DMS79 treated with DMSO at 0.1 percent for 48 hours (cell line): ENCODE measurements at places on chromosomes 4 and X.
A peak's percentile ranks its signal among the peaks of the same experiment; 100 is the strongest.

GRCh38 chrX:49270249-49270921, 792 bp downstream of the PPP1R3F start:
- no peak for DNase-seq

- DNase-seq = no peak
These were observed 42.9 kb downstream of the RBM47 start for GRCh38 chr4:40586729-40587128.

- DNase-seq = no peak
These were observed 29.7 kb downstream of the SYNPO2 start for GRCh38 chr4:118918388-118918787.

DNA sequence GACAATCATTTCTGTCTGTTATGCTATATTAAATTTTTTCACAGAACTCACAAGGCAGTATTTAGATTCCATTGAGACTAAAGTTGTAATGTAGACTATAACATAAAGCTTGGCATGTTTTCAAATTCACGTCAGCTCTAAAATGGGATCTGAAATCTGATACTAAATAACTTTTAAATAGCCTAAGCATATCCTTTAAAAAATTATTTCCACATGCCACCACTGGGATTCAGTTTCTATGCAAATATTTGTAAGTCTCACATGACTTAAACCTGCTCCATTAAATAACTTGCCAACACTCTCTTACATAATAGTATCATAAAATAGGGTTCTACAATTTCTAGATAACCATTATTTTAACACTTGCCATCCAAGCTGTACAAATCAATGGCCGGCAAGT, 32.4 kb downstream of the KLHL8 start:
- DNase-seq = peak; percentile 4

- DNase-seq = no peak
These were observed 106.3 kb downstream of the TRAPPC11 start for GRCh38 chr4:183765251-183765911.

GRCh38 chr4:13722649-13723048, 95.1 kb upstream of the BOD1L1 start:
- no peak for DNase-seq

DNA sequence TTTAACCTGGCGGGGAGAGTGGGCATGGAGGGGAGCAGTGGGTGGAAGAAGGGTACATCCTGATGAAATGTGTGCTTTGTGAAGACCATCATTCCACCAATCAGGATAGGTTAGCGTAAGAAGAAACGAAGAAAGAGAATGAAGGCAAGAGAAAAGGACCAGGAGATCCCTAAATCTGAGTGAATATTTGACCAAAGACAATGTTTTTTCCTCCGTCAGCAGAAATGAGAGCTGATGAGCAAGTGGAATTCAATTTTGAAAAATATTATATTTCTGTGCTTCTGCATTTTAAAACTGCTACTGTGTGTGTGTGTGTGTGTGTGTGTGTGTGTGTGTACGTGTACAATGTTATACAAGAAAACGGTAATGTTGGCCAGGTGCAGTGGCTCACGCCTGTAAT, 58.3 kb upstream of the NOCT start:
- no peak for DNase-seq

DNA sequence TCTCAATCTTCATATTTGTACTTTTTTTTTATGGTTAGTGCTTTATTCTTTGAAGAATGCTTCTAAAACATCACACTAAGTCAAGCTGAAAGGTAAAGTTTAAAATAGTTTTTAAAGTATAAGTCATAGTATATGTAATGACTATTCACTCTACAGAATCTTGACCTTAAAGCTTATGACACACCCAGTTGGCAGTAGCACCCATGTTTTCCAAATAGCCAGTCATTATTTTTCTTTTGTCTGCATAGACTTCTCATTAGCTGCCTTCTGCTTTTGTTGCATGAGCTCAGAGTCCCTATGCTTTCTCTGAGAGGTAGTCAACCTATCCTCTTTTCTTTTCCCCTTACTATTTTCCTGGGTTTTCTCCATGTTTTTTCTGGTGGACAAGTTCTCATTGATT, 231.5 kb downstream of the PCDH18 start:
- DNase-seq = no peak

GRCh38 chr4:173252024-173252935, 81.9 kb downstream of the HMGB2 start:
- DNase-seq = peak; percentile 16

DNA sequence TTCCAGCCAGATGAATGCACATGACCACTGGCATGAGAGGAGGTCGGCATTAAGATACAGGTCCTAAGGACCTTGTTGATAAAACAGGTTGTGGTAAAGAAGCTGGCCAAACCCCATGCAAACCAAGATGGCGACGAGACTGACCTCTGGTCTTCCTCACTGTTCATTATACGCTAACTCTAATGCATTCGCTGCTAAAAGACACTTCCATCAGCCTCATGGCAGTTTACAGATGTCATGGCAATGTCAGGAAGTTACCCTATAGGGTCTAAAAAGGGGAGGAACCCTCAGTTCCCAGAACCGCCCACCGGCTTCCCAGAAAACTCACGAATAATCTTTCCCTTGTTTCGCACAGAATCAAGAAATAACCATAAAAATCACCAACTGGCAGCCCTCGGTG, 182.4 kb downstream of the DHRSX start:
- DNase-seq = no peak

DNA sequence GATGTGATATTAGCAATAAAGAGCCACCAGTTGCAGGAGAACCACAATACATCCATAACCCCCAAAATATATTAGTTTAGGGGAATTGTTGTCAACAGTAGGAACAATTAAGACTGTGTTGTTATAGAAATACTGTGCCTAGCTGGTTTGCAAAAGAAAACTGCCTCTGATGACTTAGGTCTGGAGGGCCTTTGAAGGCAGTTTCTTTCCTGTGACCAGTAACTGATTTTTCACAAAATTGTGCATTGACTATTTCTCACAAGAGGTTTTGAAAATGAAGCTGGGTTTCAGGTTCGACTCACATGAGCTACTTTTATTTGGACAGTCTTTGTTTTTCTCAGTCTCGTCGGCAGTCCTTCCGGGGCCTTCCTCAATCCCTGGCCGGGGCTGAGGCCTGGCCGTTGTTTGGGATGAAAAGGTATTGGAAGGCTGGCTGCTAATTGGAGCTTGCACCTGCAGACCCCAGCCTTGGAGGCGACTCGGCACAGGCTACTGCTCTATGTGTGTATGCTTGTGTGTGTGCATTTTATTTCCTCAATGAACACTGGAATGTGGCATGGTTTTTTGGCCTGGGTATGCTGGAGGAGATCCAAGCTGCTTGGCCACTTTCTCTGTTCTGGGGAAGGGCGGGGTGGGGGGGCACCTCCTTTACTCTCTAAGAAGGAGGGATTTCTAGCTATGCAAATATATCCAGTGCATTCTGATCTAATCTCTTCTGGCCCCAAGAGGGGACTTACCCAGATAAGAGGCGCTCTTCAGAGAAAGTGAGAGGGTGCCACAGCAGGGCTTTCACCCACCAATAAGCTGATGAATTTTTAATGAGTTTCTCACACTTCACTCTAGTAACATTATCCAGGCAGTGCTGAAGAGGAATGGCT, 49.5 kb upstream of the LNX1 start:
- DNase-seq = peak; percentile 90

DNA sequence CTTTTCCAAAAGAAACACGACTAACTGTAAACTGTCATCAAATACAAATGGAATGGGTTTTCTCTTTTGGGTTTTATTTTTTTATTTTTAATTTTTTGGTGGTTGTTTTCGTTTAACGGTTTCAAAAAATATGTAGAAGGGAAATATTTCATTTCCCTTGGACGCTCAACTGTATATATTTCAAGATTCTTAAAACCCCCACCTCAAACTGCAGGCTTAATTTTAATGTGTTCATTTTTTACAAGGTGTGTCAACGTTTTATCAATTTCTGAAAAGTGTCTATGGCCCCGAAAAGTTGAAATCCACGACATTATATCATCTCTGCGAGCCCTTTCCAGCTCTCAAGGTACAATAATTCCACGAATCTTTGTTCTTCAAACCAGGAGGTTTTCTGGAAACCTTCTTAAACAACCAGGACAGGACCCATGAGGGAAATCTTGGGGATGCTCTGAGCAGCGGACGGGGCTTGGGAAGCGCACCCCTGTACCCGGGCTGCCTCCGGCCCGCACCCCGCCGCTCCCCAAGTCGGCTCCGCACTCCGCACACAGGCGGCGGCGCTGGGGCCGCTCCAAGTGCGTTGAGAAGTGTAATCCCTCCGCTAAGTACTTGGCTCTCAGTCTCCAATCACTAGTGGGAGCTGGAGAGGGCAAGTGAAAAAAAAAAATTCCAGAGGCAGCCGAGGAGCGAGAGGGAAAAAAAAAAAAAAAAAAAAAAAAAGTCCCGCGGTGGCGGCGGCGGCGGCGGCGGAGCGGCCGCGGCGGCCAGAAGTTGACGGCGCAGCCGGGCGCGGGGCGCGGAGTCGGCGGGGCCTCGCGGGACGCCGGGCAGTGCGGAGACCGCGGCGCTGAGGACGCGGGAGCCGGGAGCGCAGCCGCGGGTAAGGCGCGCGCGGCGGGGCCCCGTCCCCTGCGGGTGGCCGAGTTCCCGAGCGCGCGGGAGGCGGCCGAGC, at the start of gene BMPR1B:
Gene BMPR1B, plus strand, starts transcription at position 764 of the 949 bp plus-strand sequence. CDS start 346,470 bp downstream, outside the sequence.
- no peak for DNase-seq

- DNase-seq = no peak
These were observed 49.5 kb downstream of the METTL14 start for GRCh38 chr4:118734491-118735205.

GRCh38 chr4:119932277-119932676, 134.4 kb downstream of the MAD2L1 start:
- DNase-seq = no peak

- peak; percentile 51 for DNase-seq
These were observed 32.0 kb upstream of the MGST2 start for GRCh38 chr4:139633661-139634060.

GRCh38 chr4:100898844-100899243, 381.0 kb upstream of the EMCN start:
- no peak for DNase-seq
